ENCODE measurements at places on chromosomes 16 and 17.

GRCh38 chr17:44529864-44530263 lies 26.7 kb upstream of the GPATCH8 start:
- no peak for DNase-seq

- no peak for DNase-seq
Observed at GRCh38 chr17:62057696-62058095, 7.4 kb downstream of the MED13 start.

DNA sequence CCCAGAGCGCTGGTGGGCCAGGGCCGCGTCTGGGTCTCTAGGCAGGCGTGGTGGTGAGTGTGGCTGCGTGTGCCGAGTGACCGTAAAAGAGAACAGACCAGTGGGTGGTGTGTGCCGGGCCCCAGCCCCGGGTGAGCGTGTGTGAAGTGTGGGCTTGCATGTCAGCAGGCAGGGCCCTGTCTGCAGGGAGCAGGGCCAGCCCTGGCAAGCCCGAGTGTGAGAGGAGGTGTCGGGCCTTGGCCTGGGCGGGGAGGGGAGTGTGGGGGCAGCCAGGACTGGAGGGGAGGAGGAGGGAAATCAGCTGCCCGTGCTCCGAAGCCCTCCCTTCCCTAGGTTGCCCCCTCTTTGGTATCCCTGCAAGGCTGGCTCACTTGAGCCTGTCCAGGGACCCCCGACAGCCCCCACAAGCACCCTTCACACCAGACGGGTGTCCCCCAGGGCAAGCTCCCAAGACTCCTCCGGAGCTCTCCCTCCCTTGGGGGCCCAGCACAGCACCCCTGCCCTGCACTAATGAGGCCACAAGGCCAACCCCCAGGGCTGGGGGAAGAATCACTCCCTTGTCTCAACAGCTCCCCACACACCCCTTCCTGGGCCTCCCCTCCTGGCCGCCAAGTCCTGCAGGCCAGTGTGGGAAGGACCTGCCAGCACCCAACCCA lies 1.9 kb downstream of the USH1G start:
- no peak for DNase-seq

DNA sequence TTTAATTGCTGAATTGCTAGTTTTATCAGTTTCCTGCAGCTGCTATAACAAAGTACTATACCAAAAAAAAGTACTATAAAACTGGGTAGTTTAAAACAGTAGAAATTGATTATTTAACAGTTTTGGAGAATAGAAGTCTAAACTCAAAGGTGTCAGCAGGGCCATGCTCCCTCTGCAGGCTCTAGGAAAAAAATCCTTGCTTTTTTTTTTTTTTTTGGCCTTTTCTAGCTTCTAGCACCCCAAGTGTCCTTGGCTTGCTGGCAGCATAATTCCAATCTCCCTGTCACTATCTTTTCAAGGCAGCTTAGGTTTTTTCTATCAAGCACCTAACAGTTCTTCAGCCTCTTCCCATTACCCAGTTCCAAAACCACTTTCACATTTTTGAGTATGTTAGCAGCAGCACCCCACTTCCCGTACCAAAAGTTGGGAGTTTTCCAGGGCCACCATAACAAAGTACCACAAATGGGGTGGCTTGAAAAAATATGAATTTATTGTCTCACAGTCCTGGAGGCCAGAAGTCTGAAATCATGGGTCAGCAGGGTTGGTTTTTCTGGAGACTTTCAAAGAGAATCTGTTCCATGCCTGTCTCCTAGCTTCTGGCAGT lies 37.4 kb downstream of the BPTF start:
- no peak for DNase-seq

- no peak for DNase-seq
Observed at GRCh38 chr16:6105115-6105514, 1007.5 kb upstream of the EEF2KMT start.

DNA sequence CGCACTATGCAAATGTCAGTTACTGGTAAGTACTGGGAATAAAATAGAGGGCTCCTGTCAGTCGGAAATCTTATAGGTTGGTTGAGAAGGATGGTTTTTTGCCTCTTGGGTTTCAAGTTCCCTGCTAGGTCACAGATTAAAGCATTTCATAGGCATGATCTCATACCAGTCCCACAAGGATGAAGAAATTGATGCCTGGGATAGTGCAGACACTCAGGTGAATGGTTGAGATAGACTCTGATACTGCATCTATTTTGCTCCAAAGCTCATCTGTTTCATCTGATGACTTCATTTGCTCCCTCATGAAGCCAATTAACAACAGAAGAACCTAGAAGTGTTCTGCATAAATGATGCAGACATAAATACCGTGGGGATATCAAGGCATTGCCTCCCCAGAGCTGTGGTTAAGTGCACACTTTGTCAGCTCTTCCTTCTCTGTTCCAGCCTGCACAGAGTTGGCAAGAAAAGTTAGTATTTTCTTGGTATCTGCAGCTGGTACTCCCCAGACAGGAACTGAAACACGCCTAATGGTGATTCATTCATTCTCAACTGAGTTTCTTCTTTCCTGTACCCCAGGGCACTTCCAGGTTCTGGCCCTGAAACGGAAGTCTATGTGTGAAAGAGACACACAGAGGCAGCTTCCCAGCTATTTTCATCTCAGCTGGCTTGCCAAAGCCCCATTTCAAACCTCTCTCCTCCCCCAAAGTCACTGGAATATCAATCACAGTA lies 418.3 kb upstream of the SALL1 start:
- DNase-seq = no peak

DNA sequence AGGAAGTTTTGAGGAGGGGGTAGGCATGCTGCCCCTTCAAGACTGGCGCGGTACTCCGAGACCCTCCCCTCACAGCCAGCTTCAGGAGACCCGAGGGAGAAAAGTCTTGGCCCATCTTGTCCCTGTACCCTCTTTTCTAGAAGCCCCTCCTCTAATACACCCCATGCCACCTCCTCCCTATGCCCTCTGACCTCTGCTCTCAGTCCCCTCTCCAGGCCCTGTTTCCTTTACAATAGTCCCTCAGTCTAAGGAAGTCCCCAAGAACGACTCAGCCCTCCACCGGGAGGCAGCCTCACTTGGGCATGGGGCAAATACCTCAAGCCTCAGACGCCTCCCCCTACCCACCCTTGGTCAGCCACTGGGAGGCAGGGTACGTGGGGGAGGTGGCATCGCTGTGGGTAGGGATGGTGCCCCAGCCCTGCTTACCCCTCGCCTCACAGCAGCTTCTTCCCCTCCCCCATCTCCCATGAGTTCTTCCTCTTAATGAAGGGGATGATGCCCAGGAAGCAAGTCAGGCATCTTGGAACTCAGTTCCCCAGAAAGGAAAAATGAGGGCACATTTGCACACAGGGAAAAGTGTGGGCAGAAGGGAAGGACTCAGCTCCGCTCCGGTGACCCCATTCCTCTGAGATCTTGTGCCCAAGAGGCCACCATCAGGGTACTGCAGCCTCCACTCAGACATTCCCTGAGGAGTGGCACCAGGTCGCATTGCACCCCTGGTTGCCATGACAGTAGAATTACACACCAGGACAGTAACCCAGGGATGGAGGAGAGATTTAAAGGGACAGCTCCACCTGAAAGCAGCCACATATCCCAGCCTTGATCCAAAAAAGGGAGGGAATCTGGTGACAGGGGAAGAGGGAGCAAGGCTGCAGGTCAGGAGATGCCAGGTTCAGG lies 6.2 kb downstream of the MPP2 start:
- DNase-seq = no peak

DNA sequence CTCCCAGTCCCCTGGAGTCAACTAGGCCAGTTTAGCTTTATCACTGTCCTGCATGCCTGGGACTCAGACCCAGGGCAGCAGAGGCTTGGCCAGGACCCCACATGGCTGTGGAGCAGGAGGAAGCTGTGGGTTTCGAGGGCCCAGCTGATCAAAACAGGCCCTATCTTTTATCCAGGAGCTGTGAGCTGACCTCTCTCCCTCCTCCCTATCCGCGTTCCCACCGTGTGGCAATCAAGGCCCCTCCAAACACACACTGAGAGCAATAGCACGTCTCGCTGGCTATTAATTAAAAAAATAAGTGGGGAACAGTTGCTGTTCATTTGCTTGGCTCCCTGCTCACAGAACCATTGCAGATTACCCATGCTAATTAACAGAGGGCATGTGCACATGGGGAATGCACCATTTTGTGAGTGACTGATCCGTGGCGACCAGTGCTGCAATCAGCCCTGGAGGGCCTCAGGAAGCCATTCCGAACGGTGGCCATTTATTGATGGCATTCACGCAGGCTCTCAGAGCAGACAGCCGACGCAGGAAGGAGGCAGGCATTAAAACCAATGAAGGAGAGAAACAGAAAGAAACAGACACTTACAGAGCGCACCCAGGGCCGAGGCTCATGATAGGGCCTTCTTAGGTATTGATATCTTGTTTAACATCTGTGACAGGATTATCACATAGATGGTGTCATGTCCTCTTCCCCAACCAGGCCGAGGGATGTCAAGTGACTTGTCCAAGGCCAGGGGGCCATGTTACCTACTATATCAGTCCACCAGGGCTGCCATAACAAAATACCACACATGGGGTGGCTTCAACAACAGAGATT lies 157.1 kb downstream of the KATNIP start:
- no peak for DNase-seq

GRCh38 chr17:14935139-14935841 lies 329.8 kb downstream of the PMP22 start:
- DNase-seq = no peak

DNA sequence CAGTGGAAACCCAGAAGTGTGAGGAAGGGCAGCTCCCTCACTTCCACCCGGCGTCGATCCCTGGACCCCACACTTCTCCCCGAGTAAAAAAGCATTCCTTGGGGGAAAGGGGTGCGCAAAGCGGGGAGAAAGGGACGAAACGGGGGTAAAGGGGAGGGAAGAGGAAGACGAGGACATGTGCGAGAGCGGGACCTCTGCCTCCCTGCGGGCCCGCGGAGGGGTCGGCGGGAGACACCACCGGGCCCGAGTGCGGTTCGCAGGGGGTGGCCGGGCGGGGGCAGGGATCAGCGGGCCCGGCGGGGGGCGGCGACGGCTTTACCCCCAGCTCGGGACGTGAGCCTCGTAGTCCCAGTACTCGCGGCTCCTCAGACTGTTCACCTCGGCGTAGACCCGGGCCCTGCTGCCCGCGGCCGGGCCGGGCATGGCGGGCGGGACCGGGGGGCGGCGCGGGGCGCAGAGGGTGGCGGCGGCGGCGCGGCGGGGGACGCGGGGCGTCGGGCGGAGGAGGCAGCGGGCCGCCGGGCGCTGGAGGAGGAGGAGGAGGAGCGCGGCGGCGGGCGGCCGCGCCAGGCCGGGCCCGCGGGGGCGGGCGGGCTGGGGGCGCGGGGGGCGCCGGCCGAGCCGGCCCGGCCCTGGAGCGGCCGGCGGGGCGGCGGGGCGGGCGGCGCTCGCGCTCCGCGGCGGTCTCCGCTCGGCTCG lies 443 bp downstream of the CSNK2A2 start:
- no peak for DNase-seq

Measured in stimulated activated CD4-positive, alpha-beta T cell treated with anti-CD3 and anti-CD28 coated beads, Interleukin-12 subunit alpha, Interleukin-12 subunit beta, amount 100 ng/mL, for 48 hours (primary cell).